ENCODE measurements at places on chromosomes 6 and 20.

DNA sequence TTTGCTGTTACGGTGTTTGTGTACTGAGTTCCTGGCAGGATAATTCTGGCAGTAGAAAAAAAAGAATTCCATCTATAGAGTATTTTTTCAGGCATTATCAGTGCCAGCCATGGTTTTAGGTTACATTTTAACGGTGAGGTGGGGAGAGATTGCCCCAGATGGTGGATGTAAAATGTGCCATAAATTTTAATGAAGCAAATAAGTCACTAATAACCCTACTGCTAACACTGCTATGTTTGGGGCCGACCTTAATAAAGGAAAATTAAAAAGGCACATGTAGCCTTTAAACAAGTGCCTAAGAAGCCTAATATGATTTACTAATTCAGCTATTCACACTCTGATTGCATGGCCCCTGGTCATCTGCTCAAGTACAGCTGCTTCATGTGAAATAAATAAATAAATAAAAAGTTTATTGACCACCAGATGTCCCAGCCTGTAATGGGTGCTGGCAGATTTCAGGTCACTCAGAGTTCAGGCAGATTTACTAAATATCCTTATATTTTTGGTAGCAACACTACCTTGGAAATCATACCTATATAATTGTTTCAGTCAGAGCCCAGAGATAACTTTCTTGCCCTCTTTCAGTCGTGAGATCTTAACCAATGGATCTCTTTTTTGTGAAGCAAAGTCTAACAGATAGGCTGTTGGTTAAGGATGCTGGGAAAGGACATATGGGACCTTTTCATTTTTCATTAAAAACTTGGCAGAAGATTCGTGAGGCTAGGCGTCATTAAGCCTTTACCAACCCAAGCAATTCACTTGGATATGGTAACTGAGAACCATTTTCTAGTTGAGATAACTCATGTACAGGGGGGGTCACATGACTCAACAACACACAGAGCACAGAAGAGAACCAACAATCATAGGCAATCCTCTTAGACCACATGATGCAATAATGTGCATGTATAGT lies 495.0 kb upstream of the NRSN1 start:
- no peak for DNase-seq

DNA sequence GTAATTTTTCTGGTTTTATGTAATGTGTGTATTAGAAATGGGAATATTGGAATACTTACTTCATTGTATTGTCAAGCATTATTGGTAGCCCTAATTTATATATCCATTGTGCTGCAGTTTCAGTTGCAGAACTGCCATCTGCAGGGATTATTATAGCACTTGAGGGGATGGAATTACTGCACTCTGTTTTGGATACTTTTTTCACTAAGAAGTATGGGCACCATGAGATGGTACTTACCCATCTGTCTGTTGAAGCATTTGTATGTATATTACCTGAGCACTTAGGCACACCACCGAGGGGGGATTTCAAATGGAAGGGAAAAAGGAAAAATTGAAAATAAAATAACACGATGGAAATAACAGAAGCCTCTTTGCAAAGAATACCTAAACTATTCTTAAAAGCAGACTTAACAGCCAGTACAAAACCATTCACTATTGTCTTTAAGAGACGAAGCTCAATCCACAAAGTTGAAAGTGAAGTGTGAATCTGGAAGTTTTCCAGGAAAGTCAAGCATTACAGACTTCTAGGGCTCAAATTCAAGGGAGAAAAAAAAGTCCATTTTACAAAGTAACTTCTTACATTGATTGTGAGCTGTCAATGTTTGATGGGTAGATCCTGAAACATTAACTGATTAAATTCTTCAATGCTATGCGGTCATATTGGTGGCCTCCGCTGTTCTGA lies 318.7 kb downstream of the SOX4 start:
- DNase-seq: no peak

GRCh38 chr20:56916345-56916622 lies 287.2 kb downstream of the TFAP2C start:
- DNase-seq: no peak

DNA sequence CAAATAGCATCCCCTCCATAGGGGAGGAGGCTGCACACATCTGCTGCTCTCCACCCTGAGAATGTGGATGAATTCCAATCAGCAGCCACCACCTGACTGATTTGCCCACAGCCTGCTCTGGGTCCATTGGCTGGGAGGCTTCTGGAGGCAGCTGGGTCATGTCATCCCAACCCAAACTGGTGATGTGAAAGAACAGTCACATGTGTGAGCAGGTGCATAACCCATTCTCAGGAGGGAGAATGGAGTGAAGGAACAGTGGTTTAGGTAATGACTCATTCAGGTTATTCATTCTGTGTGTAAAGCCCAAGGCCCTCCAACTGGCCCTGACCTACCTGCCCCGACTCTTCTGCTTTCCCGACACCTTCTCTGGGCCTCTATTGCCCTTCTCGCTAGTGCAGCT lies 90.9 kb upstream of the GCM1 start:
- no peak for DNase-seq

All from hematopoietic multipotent progenitor cell treated with erythropoietin and hydrocortisone succinate and interleukin-3 and kit ligand, for 6 days (in vitro differentiated cells).